ENCODE measurements at places on chromosomes 6 and 20. TPM values are rescaled to one million over a fixed set of nuclear protein-coding genes. Genes with fewer than 3 reads are reported as not detected.

DNA sequence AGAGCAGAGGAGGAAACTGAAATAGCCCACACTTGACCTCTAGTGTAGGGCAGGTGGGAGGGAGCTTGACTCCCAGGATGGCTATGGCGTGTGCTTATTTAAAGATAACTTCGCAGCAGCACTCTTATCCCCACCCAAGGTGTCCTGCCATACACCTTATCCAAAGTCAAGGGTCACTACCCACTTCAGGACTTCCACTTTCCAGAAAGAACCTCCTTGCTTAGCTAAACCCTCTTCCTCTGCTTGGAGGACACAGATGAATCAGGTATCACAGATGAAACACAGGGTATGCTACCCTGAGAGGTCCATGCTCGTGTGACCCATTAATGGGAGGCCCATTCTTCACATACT, 2.3 kb downstream of the RIN2 start:
- DNase-seq, result no peak

The PERP gene
- 61.9 TPM for total RNA-seq

GRCh38 chr20:20547221-20547875, 165.1 kb downstream of the RALGAPA2 start:
- no peak for DNase-seq

GRCh38 chr20:48526936-48527335, 300.9 kb downstream of the PREX1 start:
- no peak for DNase-seq

GRCh38 chr6:135362124-135362523, 135.4 kb downstream of the AHI1 start:
- DNase-seq, result no peak

DNA sequence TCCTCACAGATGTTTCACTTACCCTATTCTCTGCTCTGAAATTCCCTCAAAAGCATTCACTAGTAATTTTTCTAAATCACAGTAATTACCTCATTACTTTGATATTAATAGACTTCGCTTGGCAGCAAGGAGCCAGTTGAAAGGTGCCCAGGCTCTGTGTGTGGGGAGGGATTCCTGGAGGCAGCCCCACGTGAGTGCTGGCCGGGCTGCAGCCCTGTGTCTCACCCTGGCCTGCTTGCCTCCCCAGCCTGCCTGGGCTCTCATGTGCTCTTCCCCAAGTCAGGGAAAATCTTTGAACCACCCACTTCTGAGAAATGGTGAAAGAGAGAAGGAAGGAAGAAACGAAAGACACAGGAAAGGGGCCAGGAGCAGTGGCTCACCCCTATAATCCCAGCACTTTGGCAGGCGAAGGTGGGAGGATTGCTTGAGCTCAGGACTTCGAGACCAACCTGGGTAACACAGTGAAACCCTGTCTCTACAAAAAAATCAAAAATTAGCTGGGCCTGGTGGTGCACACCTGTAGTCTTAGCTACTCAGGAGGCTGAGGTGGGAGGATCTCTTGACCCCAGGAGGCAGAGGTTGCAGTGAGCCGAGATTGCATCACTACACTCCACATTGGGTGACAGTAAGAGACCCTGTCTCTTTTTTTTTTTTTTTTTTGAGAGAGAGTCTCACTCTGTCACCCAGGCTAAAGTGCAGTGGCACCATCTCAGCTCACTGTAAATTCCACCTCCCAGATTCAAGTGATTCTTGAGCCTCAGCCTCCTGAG, 20.0 kb upstream of the SNTA1 start:
- DNase-seq, result peak; percentile 63
